ENCODE measurements at places on chromosomes 3 and 15.

GRCh38 chr3:155019575-155019974, 60.5 kb upstream of the MME start:
- peak; percentile 78 for DNase-seq

- DNase-seq = no peak
Measured at GRCh38 chr3:122294359-122294758, 30.7 kb upstream of the CSTA start.

- no peak for DNase-seq
Measured at GRCh38 chr3:169865176-169865767, 4.5 kb downstream of the LRRC31 start.

DNA sequence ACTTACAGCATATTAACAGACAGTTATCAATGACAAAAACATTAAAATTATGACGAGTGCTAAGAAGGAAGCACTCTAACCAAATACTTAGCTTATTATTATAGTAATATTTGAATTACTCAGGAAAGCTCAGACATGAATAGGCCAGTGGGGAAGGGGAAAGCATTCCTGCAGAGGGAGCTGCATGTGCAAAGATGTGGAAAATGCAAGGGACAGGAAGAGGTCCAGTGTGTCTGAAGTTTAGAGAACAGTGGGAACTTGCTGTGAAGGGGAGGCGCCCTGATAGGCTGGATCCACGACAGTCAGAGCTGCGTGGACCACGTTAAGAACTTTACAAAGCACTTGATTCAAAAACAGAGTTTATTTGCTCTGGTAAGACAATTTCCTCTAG, 1.2 kb upstream of the SPICE1 start:
- no peak for DNase-seq

GRCh38 chr15:82986442-82986780, 401 bp downstream of the RAMAC start:
- DNase-seq = no peak

GRCh38 chr3:94171954-94172353, 109.1 kb downstream of the NSUN3 start:
- DNase-seq = no peak

DNA sequence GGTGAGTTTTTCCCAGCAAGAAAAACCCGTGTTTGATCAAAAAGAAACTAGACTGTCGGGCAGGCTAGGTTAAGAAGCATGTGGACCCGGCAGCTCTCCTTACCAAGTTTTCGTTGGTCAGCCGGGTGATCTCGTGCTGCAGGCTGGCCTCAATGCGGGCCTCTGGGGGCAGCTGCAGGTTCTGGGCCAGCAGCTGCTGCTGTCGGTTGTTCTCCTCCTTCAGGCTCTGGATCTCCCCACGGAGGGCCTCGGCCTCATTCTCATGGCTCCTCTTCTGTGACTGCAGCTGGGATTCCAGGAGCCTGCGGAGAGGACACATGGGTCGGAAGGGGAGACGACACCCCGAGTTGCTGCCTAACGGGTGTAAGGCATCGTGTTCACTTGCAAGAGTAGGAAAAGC, 44.5 kb upstream of the MYO5C start:
- DNase-seq = no peak

DNA sequence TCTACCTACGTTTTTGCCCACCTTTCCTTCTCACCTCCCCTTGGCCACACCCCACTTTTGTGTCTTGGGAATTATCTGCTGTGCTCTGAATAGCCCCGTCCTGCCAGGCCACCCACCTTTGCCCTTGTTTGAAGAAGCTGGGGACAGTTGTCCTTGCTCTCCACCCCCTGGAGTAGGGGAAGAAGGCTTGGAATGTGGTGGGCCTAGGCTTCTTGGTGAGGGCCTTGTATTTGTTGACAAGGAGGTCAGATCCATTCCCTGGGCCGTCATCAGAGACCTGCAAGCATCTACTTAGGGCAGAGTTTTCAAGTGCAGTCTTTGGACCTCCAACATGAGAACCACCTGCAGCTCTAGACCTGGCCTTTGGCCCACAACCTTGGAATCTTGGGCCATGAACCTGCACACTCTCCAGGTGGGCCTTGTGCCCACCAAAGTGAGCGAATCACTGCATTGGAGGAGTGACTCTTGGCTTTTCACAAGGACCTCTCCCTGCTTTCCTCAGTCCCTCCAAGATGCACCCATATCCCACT, 160.6 kb downstream of the APBA2 start:
- no peak for DNase-seq

- no peak for DNase-seq
Measured at GRCh38 chr3:194057570-194058188, 78.3 kb upstream of the HES1 start.

- DNase-seq = no peak
Measured at GRCh38 chr15:61752001-61752400, 308.2 kb downstream of the VPS13C start.

GRCh38 chr15:80093854-80094418, 34.5 kb downstream of the ZFAND6 start:
- DNase-seq = no peak

DNA sequence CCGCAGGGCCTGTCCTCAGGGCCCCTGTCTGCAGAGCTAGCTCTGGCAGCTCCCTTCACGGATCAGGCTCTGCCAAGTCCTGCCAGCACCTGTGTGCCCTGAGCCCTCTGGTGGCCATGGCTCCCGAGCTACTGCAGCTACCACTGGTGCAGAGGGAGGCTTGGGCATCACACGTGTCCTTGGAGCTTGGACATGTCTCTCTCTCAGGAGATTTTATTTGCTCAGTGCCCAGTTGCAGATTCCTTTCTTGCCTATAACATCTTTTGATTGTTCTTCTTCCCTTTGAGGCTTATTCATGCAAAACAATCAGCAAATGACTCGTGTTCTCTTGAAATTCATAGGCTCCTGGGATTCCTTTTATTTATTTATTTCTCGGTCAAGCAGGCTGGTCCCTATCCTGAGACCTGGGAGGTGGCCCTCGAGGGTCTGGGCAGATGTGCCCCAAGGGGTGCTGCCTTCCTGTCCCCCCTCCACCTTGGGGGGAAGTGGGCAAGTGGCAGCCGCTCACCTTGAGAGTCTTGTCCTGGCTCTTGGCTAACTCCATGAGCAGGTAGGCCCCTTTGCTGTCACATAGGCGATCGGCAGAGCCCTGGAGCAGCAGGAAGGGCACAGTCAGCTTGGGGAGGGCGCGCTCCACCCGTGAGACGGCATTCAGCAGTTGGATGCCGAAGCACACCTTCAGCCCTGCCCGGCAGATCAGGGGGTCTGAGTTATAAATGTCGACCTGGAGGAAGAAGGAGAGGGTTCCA, 21.9 kb downstream of the ABTB1 start:
- DNase-seq = no peak

GRCh38 chr3:128703561-128703960, 22.4 kb upstream of the RAB7A start:
- DNase-seq = no peak

GRCh38 chr3:72597756-72598195, 250.5 kb downstream of the SHQ1 start:
- DNase-seq = peak; percentile 6

DNA sequence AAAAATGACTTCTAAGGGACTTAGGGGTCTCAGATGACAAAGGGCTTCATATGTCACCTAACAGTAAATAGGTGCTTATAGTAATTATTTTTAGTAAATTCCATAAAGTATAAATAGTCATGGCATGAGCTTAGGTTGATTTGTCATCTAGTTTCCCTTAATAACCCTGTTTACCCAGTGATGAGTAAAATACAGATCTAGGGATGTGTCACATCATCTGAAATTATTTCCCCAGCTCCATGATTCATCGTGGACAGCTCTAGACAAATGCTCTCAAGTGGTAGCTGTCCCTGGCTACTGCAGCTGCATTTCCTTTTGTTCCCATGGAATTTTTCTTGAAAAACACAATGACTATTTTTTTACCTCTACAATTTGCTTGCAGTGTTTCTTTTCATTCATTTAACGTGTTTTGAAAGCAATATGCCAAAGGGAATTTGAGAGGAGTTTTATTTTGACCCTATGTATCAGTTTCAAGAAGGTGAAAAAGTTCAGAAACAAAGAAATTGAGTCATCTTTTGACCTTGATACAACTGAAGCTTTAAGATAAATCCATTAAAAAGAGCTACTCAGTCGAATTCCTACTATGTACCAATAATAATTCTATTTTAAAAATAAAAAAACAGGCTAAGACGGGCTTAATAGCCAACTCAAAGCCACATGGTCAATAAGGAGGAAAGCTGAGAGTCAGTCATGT, 241.6 kb downstream of the KCNMB2 start:
- DNase-seq = peak; percentile 67

GRCh38 chr3:106176734-106177133, 307.9 kb upstream of the CBLB start:
- peak; percentile 53 for DNase-seq

GRCh38 chr15:31799319-31799714, 231.0 kb upstream of the CHRNA7 start:
- no peak for DNase-seq

DNA sequence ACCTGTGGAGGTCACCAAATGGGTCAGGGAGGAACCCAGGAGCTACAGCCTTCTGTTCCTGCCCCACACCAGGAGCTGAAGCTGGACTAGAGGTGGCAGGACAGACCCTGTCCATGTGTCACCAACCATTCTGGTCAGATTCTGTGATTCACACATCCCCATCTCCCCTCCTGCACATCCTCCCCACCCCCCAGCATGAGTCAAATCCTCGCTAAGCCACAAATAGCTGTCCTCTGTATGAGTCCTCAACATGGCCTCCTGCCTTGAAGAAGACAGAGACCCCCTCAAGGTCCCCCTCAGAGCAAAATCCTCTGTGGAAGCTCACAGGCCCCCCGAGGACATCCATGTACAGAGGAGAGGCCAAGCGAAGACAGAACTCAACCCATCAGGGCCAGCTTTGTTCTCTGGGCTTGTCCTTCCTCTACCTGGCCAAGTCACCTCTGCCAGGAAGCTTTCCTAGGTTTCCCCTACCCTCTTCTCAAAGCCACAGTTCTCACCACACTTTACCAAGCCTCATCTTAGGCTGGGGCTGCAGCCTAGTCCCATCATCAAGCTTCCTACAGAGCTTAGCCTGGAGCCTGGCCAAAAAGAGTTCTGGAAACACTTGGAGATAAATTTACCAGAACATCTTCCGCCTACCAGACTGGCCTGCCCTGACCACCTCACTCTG, 17.1 kb downstream of the CACNA2D2 start:
- DNase-seq = no peak

DNA sequence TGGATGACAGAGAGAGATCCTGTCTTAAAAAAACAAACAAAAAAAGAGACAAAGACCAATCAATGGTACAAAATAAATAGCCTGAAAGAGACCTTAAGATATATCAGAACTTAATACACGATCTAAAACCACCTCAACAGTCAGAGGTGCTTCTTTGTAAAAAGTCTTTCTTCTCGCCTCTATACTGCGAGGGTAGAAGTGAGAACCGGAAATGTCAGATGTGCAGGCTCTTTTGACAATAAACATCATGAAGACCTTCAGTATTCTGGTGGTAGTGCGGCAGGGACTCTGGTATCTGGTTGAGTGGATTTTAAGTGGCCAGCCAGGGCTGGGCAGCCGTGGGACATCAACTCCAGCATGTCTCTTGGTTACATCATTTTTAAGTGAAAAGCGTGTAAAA, 30.0 kb downstream of the RUBCN start:
- no peak for DNase-seq

DNA sequence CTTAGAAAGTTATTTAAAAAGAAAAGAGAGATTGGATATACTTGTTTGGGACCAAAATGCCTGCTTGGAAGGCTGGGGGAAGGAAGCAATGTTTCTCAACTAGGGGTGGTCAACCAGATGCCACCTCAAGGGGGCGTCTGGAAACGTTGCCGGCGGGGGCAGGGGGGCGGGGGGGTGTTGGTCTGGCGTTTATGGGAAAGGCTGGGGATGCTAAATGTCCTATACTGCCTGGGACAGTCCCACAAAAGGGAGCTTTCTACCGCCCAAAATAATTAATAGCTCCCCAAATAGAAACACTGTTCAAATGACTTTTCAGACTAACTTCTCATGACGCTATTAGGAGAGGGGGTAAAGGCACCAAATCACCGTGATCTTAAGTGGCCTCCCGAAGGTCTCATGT, 2.2 kb downstream of the POLG start:
- peak; percentile 46 for DNase-seq

- peak; percentile 63 for DNase-seq
Measured at GRCh38 chr3:175433026-175433674, 574.0 kb downstream of the NAALADL2 start.

GRCh38 chr15:41789236-41789635, 15.0 kb downstream of the MAPKBP1 start:
- DNase-seq = no peak

- DNase-seq = no peak
Measured at GRCh38 chr15:65945616-65946015, 76.3 kb downstream of the RAB11A start.

DNA sequence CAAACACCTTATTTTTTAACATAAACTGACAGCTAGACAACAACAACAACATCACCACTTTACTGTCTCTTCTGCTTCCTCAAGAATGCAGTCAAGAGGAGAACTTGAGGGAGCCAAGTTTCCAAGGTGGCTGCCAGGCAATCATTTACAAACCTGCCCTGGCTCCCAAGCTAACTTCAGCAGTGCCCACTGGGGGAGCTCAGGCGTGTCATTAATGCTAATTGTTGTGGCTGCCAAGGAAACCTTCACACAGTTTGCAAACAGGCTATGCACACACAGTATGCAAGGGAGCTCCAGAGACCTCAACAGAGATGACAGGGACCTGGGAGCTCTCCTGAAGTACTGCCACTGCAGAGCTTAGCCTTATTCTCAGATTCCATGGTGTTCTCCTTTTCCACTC, 2.1 kb downstream of the DZIP1L start:
- peak; percentile 25 for DNase-seq

GRCh38 chr3:177994976-177995375, 541.3 kb upstream of the KCNMB2 start:
- no peak for DNase-seq

- peak; percentile 97 for DNase-seq
Measured at GRCh38 chr15:62606376-62607113, 436.0 kb upstream of the TPM1 start.

DNA sequence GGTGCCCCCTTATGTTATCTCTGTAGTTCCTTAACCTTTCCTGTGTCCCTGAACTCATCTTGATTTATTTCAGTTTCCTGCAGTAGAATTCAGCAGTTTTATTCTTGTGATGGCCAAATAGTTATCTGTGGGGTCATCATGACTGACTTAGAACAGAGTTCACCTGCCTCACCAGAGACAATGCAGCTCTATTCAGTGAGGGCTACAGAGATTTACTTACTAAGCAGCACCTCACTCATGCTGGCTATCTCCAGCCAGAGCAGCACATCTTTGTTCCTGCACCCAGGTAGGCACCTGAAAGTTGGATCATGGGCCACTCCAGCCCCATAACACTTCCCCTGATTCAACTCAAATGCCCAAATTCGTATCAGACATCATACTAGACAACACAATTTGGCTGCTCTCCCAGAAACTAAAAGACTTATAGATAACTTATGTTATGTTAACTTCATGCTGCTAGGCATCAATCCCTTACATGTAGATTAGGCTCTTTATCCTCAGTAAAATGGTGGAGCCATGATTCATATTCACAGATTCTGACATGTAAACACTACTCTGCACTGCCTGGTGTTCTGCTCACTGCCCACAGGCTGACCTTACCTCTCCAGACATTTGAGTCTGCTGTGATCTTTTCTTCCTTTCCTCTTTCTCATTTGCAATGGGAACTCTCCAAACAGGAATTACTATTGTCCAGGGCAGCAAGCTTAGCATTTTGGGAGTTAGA, 9.3 kb upstream of the GOLGB1 start:
- no peak for DNase-seq

- peak; percentile 47 for DNase-seq
Measured at GRCh38 chr3:171383206-171384018, 76.8 kb downstream of the TNIK start.

All from mesenchymal stem cell (in vitro differentiated cells and primary cell).